GM20000 (cell line): ENCODE measurements at places on chromosomes 3 and 15.
A peak's percentile ranks its signal among the peaks of the same experiment; 100 is the strongest.

DNA sequence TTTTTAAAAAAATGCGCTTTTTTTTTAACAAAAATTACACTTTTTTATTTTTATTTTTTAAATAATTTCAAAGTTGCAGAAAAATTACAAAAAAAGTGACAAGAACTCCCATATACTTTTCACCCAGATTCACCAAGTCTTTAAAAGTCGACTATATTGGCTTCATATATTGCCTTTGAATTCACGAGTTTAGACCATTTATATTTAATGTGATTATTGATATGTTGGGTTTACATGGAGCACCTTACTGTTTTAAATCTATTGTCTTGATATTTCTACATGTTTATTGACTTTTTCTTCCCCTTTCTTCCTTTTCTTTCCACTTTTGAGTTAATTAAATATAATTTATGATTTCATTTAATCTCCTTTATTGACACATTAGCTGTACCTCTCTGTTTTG, 127.2 kb downstream of the OPA1 start:
- no peak for DNase-seq

GRCh38 chr3:88003115-88003755, 55.6 kb downstream of the CGGBP1 start:
- no peak for DNase-seq

- no peak for DNase-seq
Observed at GRCh38 chr3:110456438-110457138, 615.0 kb upstream of the NECTIN3 start.

DNA sequence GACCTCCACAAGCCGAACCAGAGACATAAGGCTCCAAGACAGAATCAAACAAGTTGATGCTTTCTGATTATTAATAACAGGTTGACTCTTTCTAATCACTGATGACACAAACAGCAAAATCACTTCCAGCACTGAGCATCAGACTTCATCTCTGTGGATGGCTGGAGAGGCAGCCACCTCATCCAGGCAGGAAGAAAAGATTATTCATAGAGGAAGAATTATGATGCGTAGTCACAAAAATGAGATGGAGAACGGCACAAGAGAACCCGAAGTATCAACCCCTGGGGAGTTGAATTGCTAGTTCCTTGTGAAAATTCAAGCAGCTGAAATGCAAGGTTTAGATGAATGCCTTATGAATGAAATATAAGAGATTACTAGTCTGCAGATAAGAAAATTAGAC, 49.9 kb upstream of the LMCD1 start:
- DNase-seq = no peak

DNA sequence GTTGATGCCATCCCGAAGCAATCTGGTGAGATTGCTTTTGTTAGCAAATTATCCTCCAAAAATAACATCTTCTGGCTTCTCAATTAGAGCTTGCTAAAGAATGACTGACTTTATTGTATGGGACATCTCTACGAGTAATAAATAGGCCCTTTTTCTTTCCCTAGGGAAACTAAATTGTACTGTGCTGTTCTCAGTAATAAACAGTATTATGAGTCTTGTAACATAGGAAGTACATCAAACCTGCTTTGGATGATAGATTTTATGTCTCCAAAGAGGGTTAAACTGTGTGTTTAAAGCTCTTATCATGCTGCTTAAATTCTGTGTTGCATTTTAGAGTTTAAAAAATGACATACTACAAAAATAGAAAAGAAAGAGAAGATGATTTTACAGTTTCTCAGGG, 153.4 kb upstream of the THRB start:
- DNase-seq = no peak

DNA sequence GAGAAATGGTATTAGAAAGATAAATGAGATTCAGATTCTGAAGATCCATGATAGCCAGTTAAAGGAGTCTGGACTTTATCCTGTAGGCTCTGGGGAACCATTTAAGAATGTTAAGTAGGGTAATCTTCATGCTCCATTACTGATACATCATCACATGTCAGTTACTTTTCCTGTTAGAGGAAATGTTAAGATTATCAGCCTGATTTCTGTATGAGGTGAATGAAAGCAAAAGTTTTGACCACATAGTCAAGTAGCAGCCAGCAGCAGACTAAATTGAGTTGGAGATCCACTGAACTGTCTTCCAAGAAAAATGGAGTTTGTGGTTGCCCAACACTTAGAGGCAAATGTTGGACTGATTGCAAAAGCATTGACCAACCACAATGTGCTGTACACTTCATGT, 4.7 kb upstream of the COPB2 start:
- no peak for DNase-seq

- DNase-seq = no peak
Observed at GRCh38 chr15:32878342-32878741, 160.5 kb downstream of the GREM1 start.

- DNase-seq = peak; percentile 24
Observed at GRCh38 chr3:149417174-149417573, 39.7 kb upstream of the TM4SF1 start.

DNA sequence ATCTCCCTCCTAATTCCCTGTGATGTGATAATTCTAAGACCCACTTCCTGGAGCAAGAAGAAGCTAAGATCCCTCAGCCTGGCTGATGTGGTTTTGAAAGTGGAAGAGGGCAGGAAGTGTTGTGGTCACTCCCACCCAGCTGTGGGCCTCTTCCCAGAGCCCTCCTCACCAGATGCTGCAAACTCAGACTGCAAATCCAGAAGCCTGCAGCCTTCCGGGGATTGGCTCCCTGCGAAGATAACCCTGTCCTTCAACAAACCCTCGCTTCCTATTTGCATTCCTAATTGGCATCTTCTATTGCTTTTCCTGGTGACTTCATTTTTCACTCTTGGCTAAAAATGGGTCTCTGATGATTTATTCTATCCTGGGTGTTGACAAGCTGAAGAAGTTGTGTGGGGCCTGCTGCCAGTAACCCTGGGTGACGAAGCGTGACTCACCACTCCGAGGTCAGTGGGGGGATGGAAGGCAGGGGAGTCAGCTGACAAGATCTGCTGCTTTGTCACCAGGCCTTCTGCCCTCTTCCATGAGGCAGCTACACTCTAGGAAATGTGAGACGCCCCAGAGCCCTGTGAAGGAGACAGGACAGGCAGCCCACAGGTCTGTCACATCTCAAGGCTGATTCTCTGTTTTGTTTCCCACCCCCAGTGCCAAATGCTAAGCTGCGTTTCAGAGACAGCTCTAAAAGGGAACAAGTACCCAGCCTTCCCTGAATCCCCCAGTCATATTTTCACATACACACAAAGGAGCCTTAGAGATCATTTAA, 99.7 kb upstream of the LIPC start:
- peak; percentile 61 for DNase-seq

DNA sequence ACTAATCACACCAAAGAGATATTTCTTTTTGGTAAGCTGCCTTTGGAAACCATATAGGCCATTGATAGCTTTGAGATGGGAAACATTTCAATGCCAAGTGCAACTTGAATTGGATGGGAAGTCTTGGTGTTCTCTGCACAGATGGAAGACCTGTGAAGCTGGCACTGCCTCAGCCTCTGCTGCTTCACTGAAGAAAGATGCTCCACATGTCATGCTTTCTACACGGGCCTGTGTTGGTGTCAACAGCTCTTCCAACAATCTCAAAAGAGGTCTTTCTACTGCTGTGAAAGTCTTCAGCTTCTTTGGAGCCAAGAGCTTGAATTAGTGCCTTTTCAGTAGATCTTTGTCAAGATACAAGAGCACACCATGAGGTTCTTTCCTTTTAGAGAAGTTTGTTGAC, 169.0 kb downstream of the SPATA16 start:
- no peak for DNase-seq

DNA sequence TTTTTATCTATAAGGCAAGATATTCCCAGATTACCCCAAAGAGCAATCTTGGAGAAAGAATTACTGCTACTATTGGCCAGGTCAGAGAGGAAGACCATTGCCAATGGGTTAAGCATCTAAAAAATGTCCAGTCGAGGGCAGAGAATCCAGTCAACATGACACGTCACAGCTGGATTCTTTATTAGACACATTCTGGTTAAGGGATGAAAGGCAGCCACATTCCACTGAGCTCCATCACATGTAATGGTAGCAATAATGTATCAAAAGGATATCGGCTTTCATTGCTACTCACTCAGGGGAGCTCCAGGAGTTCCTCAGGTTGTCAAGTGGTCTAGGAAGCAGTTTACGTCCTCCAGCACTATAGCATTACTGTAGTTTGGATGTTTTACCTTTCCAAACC, 421.1 kb downstream of the PLOD2 start:
- no peak for DNase-seq

DNA sequence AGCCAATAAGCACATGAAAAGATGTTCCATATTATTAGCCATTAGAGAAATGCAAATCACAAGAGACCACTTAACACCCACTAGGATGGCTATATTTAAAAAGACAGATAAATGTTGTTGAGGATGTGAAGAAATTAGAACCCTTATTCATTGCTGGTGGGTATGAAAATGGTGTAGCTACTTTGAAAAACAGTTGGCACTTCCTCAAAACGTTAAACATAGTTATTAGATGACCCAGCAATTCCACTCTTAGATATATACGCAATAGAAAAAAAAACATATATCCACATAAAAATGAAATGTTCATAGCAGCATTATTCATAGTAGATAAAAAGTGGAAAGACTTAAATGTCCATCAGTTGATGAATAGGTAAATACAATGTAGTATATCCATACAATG, 47.1 kb upstream of the TERB2 start:
- DNase-seq = no peak

DNA sequence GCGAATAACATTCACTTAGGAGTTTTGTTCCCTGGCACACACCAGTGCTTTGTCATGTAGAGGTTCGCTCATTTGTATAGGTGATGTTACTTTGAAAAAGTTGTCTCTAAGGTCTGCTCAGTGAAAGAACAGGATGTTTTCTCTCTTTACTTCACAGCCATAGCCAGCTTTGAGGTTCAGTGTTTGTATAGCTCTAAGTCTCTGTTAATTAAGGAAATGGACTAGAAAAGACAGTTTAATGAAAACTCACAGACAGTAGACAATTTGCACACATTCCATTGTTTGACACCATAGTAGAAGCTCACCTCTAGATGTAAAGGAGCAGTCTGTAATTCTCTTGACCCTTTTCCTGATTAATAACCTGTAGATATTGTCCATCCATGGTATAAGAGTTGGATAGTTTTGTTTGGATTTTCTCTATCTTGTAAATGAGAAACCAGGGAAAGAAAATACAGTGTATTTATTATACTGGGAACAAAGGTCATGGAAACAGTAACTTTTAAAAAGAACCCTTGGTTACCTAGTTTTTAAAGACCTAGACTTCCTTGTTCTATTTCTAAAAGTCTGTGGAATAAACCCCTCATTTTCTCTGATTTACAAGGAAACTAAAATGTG, 50.4 kb downstream of the PDE8A start:
- DNase-seq = no peak
